ENCODE measurements at places on chromosomes 2 and 18.

- no peak for DNase-seq
Observed at GRCh38 chr2:232512602-232513001, 7.6 kb upstream of the PRSS56 start.

DNA sequence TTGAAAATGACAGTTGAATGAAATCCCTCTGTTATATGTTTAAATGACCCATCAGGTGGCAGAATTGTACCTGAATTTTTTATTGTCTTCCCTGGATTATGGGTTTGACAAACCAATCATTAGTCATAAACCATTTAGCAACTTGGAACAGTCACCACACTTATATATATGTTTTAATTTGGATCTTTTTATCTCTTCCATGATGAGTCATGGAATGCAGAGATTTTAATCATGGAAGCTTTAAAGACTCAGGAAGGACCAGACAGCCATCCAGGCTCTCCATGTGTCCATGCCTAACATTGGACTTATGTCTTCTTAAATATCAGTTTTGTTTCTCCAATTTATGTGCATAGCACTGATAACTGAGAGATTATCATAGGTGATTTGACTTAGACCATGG is 188.3 kb upstream of the ZSWIM2 start:
- DNase-seq = no peak

GRCh38 chr2:77034445-77034844 is 487.7 kb downstream of the LRRTM4 start:
- DNase-seq = no peak

DNA sequence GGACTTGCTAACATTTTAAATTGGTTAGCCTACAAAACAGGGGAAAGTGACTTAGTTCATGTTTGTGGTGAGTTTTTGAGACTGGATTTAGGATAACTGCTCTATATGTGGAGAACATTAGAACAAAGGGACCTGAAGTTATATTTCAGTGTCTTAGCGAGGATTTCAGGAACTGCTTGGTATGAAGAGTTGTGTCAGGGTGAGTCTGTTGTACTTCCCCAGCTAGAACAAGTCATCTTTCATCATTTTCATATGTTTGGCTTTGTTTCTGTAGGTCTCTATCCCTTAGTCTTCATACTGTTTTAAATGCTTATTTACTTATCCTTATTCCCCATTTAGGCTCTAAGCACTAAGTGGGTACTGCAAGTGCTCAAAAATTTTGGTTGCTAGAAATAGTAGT is 41.9 kb downstream of the KCMF1 start:
- no peak for DNase-seq

DNA sequence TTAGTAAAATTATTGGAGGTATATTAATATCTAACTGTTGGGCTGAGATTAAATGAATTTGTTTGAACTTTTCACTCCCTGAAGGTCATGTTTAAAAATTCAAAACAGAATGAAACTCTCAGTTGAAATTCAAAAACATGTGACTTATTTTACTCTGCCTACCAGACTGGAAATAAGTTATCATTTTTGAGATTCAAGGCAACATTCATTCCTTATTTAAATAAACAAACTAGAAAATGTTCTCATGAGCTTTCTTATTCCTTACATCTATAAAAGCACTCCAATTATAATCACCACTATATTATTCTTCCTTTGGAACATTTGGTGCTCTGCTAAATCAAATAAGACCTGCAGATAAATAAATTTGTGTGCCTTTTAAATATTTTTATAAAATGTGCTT is 217.8 kb downstream of the CDH2 start:
- no peak for DNase-seq

DNA sequence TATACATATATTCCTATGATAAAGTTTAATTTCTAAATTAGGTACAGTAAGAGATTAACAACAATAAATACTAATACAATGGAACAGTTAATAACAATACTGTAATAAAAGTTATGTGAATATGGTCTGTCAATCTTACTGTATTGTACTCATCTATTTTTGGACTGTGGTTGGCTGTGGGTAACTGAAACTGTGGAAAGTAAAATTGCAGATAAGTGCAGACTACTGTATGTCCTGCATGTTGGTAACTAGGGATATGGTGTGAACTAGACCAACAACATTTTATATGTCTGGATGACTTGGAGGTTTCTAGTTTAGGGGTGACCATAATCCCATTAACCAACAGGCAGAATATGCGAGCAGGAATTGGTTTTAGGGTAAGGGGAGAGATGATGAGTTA is 23.3 kb downstream of the PHLPP1 start:
- DNase-seq = no peak

- DNase-seq = no peak
Observed at GRCh38 chr2:220144411-220144810, 517.0 kb downstream of the SLC4A3 start.

- no peak for DNase-seq
Observed at GRCh38 chr2:69185807-69186206, 172.8 kb downstream of the ANTXR1 start.

All from SIG-M5 (cell line).